ENCODE measurements at places on chromosomes 6 and 20.

GRCh38 chr6:43687079-43687436 lies 533 bp downstream of the MRPS18A start:
- no peak for DNase-seq

DNA sequence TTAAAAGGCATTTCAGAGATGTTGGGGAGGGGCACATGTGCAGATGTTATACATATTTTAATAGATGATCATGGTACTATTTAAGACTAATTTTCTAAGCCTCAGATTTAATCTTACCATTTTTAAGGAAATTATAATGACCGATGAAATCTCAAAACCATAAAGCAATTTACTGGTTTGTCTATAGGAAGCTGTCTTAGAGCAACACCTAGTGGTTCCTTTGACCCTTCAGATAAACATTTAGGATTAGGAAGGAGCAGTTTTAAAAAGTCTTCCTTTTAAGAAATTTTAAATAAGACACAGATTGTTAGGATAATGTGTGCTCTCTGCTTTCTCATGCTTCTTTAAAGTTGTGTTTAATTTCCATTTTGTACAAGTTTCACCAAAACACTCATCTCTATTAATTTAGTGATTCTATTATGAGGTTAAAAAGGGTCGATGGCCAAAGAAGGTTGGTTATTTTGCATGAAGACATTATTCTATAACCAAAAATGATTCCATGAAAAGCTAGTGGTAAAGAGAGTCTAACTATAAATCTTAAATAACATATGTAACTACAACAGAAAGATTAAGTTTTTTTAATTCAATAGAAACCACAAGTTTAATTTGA lies 376.4 kb downstream of the HACE1 start:
- no peak for DNase-seq

DNA sequence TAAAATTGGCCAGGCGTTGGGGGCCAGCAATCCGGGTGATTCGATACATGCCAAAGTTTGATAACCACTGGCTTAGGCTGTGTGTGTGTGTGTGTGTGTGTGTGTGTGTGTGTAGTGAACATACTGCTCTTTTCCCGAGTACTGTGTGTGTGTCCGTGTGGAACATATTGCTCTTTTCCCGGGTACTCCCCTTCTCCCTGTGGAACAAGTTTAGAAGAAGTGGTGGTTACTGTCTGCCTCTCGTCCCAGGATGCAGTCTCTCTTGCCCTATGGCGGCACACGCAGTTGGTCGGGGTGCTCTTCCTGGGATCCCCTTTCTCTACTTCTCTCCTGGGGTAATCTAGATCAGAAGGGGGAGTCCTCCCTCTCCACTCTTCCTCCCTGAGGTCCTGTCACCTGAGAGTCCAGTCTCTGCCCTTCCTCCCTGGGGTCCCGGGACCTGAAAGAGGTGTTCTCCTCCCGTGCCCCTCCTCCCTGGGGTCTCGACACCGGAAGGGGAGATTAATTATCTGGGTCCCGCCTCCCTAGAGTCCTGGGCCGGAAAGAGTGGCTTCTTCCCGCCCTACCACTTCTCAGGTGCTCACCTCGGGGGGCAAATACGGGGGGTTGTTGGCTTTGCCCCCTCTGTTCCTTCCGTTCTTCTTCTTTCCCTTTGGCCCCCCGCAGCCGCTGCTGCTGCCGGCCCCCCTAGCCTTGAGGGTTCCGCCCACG lies 516 bp downstream of the GTPBP2 start:
- DNase-seq, result peak; percentile 67

GRCh38 chr6:7324520-7324919 lies 11.5 kb upstream of the SSR1 start:
- no peak for DNase-seq

GRCh38 chr6:154478021-154478700 lies 32.3 kb downstream of the CNKSR3 start:
- no peak for DNase-seq

- no peak for DNase-seq
Observed at GRCh38 chr6:140380427-140381218, 1006.2 kb upstream of the CITED2 start.

- DNase-seq, result peak; percentile 14
Observed at GRCh38 chr20:22686097-22686496, 101.7 kb upstream of the FOXA2 start.

DNA sequence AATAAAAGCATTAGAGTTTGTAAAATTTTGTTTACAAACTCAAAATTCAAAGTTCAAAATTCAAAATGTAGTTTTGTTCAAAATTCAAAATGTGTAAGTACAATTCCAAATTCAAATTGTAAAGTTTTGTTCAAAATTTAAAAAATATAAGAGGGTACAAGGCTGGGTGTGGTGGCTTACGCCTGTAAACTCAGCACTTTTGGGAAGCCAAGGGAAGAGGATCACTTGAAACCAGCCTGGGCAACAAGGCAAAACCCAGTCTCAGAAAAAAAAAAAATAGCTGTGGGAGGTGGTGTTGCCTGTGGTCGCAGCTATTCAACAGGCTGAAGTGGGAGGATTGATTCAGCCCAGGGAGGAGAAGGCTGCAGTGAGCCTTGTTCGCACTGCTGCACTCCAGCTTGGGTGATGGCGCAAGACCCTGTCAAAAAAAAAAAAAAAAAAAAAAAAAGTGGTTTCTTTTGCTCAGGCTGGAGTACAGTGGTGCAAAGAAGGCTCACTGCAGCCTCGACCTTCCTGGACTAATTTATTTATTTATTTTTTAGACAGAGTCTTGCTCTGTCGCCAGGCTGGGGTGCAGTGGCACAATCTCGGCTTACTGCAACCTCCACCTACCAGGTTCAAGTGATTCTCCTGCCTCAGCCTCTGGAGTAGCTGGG lies 5.4 kb upstream of the ZBTB12 start:
- no peak for DNase-seq

DNA sequence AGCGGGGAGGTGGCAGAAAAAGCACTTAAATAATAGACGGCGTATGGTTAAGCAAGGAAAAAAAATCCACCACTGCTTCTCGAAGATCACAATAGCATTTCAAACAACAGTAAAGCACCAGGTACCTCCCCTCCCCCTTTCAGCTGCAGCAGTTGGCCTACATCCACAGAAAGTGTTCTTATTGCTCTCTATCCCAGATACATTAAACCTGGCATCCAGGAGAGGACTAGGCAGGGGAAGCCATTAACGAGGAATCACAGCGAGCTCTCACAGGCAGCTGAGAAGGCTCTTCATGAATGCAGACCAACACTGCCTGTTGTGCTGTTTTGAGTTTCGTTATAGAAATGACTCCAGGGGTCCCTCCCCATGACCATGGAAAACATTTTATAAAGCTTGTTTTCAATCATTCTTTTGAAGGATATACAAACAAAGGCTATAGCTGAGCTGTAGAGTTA lies 11.8 kb downstream of the FYN start:
- peak; percentile 97 for DNase-seq

DNA sequence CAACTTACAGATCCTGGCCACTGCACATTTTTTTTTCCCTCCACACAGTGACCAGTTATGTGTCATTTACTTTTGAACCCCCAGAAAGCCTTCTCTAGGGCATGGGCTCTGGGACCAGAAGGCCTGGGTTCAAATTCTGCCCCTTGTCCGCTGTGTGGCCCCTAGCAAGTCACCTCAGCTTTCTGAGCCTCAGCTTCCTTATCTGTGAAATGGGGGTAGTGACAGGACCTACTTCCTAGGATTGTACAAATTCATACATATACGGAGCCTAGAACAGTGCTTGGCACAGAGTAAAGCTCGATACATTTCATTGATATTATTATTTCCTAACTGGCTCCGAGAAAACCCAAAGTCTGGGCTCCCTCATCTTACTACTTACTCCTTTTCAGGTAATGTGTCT lies 1.6 kb downstream of the BPI start:
- no peak for DNase-seq

GRCh38 chr6:56851074-56851473 lies 103.8 kb upstream of the BEND6 start:
- DNase-seq, result no peak

DNA sequence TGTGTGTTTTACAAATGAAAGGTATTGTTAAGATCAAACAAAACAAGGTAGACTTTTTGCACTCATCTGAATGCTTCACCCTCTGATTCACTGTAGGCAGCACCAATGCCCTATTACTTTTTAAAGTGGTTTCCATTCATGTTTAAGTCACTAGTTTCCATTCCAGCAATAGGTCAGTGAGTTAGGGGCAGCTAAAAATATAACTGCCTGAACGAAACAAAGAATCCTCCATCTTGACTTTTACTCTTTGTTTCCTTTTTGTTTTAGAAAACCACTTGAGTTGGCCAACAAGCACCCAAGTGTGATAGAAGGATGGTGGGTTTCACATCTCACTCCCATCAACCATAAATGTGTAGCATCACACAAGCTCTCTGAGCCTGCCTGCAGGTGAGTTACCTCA lies 25.5 kb downstream of the CLIC5 start:
- DNase-seq, result no peak

DNA sequence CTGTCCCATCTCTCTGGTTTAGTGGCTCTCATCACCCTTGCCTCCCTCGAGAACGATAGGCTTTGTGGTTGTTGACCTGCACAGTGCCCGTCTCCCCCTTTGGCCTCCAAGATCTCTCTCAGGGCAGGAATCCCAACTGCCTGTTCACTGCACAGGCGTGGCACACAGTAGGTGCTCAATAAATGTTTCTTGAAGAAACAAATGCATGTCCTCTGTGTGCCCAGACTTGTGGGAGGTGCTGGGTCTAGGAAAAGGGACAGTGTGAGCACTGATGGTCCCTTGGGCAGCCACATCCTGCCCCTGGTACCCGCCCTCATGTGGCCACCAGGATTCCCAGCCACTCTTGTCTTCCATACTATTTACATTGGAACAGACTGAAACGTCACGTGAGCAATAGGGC lies 2.6 kb upstream of the BPIFB6 start:
- no peak for DNase-seq

DNA sequence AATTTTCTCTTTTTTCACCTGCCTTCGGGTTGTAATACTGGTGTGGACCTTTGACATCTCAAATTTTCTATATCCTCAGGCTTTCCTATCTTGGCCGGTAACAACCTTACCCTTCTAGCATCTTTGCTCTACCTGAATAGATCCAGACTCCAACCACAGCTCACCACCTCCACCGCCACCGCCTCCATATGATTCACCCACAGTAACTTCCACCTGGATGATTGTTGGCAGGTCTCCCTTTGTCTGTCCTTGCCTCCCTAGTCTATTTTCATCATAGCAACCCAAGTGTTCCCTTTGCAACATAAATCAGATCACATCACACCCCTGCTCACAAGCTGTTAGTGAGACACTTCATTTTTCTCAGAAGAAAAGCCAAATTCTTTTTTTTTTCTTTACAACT lies 525.8 kb upstream of the POU3F2 start:
- DNase-seq, result no peak

All from NCI-H345 (cell line).